ENCODE measurements at places on chromosomes 3 and 15.
A peak's percentile ranks its signal among the peaks of the same experiment; 100 is the strongest.

DNA sequence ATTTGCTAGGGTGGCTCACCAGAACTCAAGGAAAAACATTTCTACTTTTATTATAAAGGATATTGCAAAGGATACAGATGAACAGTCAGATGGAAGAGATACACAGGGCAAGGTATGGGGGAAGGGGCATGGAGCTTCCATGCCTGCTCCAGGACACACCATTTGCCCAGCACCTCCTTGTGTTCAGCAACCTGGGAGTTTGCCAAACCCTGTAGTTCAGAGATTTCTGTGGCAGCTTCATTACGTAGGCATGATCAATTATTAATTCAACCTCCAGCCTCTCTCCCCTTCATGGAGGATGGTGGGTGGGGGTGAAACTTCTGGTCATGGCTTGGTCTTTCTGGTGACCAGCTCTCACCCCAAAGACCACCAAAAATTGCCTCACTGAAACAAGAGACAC, 353.9 kb upstream of the THBS1 start:
- no peak for DNase-seq

GRCh38 chr3:181488536-181488935, 223.2 kb upstream of the SOX2 start:
- no peak for DNase-seq

- peak; percentile 47 for DNase-seq
Observed at GRCh38 chr3:52533623-52534280, at the start of gene NT5DC2. NT5DC2 (minus strand) TSS chr3:52533857; CDS start chr3:52533737, 120 bp downstream.

GRCh38 chr3:184459355-184459754, 79.5 kb downstream of the CHRD start:
- DNase-seq, result no peak

- no peak for DNase-seq
Observed at GRCh38 chr3:20999661-21000060, 751.3 kb downstream of the ZNF385D start.

- DNase-seq, result no peak
Observed at GRCh38 chr15:66433726-66434125, 47.0 kb downstream of the MAP2K1 start.

DNA sequence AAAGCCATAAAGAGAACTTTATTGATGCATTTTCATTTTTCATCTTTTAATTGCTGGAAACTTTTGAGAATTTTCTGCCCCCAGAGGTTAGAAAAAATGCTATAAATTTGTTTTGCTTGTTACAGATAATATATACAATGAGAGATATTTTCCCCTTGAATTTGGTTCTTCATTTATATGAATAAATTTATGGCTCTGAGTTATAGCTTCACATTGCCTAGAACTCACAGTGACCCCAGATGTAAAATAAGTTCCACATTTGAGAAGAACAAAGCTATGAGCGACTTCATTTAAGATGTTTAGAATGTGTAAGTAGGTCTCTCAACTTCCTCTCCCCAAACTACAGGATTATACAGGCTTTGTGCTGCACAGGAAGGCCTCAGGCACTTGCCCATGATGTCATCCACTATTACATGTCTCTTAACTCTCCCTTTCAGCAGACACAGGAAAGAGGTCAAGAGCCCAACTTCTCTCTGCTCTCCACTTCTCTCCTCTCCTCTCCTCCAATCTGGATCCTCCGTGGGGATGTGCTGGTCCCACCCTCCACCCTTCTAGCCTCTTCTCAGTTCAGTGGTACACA, 92.8 kb downstream of the DUT start:
- DNase-seq, result no peak

GRCh38 chr15:42772144-42772543, 35.2 kb upstream of the CDAN1 start:
- DNase-seq, result no peak

GRCh38 chr3:124559846-124560574, 170.2 kb upstream of the UMPS start:
- peak; percentile 54 for DNase-seq

DNA sequence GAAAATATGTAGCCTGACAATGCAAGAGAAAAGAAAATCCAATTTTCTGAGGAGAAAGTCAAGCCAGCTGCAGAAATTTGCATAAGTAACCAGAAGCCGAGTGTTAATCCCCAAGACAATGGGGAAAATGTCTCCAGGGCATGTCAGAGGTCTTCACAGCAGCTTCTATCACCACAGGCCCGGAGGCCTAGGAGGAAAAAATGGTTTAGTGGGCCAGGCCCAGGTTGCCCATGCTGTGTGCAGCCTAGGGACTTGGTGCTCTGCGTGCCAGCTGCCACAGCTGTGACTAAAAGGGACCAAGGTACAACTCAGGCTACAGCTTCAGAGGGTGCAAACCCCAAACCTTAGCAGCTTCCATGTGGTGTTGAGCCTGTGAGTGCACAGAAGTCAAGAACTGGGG, 201.2 kb upstream of the SOX2 start:
- DNase-seq, result no peak

DNA sequence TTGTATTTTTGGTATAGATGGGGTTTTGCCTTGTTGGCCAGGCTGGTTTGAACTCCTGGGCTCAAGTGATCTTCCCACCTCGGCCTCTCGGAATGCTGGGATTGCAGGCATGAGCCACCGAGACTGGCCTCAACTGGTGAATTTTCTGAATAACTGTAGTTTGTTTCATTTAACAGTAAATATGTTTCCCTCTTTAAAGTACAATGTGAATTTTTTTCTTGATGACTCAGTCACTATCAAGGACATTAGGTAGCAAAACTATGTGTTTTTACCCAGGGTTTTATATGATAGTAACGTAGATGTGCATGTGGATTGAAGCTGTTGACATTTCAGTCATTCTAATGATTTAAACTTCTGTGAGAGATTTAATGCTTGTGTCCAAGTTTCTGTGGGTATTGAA, 40.2 kb upstream of the MAPKBP1 start:
- DNase-seq, result no peak

DNA sequence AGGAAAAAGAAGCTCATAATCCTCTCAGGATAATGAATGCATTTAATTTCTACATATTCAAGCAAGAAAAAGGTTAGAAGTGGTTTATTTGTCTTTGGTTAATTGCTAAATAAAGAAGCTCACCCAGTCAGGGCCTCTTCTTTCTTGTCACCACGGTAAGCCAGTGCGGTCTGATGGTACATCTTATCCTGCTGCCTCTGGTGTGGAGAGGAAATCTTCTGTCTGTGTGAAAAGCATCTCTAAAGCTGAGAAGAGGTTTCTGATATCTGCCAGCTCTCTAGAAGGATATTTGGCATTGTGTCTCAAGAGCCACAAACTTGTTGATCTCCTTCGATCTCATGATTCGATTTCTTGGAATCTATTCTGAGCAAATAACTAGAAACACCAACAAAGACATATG, 144.9 kb downstream of the SV2B start:
- DNase-seq, result no peak

DNA sequence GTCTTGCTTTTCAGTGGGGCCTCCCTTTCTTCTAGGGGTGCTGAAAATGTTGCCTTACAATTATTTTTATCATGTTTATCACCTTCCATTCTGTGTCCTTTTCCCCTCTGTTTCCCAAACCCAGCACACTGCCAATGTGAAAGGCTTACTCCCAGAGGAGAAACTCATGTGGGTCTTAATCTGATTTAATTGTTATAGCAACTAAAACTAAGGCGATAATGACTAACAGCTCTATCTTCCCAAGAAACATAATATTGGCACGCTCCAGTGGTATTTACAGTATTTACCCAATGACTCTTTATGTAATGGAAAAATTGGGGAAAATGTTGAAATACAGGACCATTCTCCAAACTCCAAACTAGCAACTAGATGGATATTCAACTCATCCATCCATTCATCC, 58.4 kb downstream of the MESD start:
- DNase-seq, result no peak

DNA sequence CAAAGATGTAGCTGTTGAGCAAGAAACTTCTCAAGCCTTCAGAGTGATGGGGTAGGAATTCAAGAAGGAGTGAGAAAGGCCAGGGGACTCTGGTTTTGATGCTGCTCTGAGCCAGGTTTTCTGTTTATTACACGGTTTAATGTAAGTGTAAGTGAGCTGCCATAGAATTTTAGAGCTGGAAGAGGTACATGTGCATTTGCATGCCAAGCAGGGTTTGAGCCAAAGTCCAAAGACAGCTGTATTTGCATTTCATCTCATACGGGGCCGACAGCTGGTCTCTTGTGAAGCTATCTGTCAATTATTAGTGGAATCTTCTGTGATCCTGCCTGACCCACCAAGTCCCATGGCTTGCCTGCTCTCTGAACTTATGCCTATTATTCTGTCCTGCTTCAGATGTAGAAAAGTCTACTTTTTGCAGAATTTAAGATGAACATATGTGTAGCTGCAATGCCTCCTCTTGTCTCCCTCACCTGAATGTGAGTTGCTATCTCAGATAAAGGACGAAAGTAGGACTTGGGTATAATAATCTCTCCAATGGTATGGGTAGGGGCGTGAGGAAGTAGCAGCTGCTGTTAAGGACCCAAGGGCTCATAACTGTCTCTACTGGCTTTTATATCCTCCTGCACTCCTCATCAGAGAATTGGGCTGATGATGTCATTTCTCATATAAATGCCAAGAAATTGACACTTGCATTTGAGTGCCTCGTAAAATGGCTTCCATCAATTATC, 160.0 kb downstream of the SQOR start:
- no peak for DNase-seq

Data from stimulated activated CD4-positive, alpha-beta T cell treated with anti-CD3 and anti-CD28 coated beads, Interleukin-2, amount 100 ng/mL, for 48 hours (primary cell).